Activated CD4-positive, alpha-beta T cell treated with anti-CD3 and anti-CD28 coated beads for 36 hours (primary cell): ENCODE measurements at places on chromosomes 12 and 14.

DNA sequence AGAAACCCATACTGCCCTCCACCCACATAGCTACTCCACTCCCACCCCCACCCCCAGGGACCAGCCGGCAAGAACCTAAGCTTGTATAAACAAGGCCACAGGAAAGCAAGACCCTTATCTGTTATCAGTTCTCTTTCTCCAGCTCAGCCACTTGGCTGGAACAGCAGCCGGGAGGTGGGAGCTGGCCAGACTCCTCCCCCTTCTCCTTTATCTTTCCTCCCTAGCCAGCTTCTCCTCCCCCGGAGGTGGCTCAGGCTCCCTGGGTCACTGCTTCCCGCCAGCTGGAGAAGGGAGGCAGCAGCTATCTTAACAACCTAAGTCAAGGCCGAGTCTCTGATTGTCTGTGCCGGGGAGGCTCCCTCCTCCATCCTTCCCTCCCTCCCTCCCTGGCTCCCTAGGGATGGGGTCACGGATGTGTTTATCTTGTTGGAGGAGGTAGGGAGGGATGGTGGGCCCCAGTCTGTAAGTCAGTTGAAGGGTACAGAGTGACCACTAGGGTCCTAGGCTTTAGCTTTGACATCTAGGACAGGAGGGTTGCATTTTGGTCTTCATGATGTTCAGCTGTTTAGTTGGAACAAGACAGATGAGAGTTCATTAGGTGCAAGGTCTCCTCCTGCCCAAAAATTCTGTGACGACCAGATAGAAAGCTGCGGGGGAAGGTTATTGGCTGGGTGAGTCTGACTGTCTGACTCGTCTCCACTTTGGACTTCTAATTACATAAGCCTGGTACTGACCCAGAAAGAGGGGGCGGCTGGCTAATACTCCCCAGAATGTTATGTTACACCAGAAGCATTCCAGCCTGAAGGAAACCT lies 29.7 kb downstream of the ZFP36L1 start:
- no peak for DNase-seq

DNA sequence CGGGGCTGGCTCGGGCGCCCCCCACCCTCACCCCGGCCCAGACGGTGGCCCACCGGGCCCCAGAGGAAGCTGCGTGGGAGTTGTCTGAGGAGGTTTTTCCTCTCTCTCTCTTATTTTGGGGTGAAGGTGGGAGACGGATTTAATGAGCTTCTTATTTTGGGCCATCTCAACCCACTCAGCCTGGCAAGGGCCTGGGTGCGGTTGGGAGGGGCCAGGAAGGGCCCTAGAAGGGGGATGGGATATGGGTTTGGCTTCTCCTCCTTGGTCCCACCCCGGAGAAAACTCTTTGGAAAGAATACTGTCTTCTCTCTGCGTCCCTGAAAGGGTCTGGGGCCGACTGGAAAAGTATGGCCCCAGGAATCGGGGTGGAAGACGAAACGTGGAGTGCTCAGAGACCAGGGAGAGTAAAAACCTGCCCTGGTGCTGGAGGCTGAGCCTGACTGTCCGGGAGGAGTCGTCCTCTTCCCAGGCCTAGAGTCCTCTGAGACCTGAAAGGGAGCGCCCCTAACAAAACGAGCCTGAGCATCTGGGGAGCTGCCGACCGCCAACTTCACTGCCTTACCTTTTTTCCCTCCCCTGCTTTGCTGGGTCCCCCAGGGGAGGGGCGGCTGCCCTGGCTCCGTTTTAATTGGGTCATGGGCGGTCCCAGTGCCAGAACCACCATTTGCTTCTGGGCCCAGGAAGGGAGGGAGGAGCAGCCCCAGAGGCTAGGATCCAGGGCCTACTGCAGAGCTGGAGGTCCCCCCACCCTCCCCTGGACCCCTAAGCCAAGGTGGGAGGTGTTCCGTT lies 1.6 kb downstream of the MMP14 start:
- DNase-seq = no peak

DNA sequence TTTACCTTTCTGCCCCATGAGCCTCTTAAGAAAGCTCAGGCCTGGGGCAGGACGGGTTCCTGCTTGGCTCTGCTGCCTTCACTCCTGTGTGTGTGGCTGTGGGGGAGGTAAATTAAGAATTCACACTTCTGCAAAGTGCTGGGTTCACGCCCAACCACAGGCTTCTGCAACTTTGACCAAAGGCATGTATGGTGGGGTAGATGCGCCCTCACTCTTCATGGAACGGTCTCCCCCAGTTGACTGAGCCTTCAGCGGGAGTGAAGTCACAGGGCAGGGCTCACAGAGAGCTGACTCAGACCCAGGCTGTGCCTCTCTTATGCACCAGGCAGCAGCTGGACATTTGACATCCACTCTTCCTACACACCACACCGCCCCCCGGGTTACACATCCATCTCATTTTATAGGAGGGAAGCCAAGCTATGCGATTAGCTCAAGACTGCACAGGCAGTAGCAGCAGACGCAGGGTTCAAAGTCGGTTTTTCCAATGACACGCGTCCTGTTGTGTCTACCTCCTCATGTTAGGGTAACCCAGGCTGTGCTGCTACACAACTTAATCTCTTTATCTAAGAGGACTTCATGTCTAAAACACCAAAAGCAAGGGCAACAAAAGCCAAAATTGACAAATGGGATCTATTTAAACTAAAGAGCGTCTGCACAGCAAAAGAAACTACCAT lies 15.4 kb upstream of the BCL11B start:
- no peak for DNase-seq

GRCh38 chr12:69359531-69360347 lies at the start of gene YEATS4:
Gene YEATS4 (plus strand): TSS chr12:69359743. CDS start chr12:69359973, 230 bp downstream.
- DNase-seq = peak; percentile 92

- DNase-seq = no peak
These were observed 233.3 kb upstream of the FLRT2 start for GRCh38 chr14:85296456-85297210.

- DNase-seq = no peak
These were observed 238.6 kb upstream of the DDHD1 start for GRCh38 chr14:53391631-53392285.

- DNase-seq = no peak
These were observed 676 bp downstream of the SERPINA3 start for GRCh38 chr14:94612580-94613554.

- no peak for DNase-seq
These were observed 13.9 kb upstream of the KRT86 start for GRCh38 chr12:52260361-52261207.

GRCh38 chr12:42716491-42716891 lies 126.9 kb upstream of the PRICKLE1 start:
- DNase-seq = no peak

DNA sequence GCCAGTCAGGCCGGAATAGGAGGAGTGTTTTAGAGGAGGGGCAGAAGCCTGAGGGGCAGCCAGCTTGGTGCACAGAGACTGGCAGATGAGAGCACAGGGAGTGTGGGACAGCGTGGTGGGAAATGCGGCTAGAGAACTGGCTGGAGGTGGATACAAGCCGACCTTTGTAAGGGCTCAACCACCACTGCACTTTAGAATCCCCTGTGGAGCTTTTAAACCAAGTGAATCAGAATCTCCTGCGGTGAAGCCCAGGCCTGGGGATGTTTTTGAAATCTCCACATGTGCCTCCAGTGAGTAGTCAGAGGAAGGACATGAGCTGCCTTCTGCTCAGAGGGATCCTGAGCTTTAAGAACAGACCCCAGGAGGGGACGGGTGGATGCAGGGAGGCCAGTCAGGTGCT lies 10.9 kb upstream of the PCED1B start:
- DNase-seq = no peak

DNA sequence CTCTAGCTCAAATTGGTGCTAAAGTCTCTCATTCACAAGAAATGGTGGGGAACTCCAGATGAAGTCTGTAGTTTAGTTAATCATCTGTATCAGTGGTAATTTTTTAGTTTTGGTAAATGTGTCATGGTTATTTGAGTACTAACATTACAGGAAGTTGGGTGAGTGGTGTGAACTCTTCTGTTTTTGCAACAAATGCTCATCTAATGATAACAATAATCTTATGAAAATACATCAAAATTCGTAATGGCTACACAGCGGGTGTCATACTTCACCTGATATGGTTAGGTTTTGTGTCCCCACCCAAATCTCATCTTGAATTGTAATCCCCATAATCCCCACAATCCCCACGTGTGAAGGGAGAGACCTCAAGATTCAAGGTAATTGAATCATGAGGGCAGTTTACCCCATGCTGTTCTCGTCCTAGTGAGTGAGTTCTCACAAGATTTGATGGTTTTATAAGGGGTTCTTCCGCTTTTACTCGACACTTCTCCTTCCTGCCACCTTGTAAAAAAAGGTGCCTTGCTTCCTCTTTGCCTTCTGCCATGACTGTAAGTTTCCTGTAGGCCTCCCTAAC lies 209.3 kb upstream of the FOXN3 start:
- peak; percentile 41 for DNase-seq

DNA sequence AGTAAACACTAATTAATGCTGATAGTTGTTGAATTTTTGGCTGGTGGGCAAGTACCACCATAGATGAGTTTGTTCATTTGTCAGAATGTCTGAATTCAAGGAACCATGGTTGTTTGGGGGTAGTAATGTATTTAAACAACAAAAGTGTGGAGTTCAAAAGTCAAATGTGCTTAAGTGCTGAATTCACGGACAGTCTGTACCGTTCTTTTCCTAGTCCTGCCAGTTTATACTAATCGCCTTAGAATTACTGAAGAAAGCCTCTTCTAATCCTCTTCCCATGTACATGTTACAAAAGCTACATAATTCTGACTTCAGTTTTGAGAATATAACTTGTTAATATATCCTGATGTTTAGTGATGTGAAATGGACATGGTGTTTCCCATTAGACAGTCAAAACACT lies 2.7 kb downstream of the NAA25 start:
- DNase-seq = no peak

- no peak for DNase-seq
These were observed 16.0 kb downstream of the PROX2 start for GRCh38 chr14:74859757-74860552.

DNA sequence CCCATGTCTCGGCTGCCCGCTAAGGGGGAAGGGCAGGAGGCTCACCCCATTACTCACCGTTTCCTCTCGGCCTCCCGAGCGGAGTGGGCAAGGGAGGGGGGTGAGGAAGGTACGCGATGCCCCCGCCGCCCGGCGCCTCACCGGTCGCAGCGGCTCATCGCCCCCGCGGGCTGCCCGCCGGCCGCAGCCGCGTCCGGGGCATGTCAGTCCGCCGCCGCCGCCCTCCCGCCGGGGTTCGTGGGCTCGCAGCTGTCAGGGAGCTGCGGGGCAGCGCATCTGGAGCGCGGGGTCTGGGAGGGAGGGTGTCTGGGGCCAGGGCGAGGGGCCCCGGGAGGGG lies 461 bp downstream of the SLC8A3 start:
- DNase-seq = peak; percentile 60

- no peak for DNase-seq
These were observed 176.8 kb downstream of the APAF1 start for GRCh38 chr12:98821866-98822265.

DNA sequence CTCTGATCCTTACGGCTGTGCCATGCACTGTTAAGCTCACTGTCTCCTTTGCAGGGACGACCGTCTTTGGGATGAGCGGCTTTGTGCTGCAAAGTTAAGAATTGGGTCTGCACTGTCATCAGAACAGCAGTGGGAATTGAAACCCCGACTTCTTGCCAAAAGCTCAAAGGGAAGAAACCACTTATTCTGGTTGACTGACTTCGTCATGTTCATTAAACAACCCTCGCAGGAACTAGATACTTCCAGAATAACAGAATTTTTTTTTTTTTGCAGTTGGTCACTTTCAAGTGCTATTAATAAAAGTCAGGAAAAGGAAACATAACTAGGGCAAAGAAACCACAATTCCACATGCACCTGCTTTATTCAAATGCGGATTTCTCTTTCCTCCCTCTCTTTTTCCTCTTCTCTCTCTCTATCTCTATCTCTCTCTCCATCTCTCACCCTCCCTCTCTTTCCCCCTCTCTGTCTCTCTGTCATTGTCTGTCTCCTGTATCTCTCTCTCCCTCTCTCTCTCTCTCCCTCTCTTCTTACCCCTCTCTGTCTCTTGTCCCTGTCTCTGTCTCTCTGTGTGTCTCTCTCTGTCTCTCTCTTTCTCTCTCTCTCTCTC lies 12.3 kb upstream of the GLT1D1 start:
- DNase-seq = no peak

- DNase-seq = no peak
These were observed 112.3 kb upstream of the NCOR2 start for GRCh38 chr12:124679533-124680371.

GRCh38 chr12:24814379-24815113 lies 134.4 kb downstream of the BCAT1 start:
- DNase-seq = no peak

- no peak for DNase-seq
These were observed 33.9 kb upstream of the SLC38A2 start for GRCh38 chr12:46406352-46407027.

GRCh38 chr12:38772437-38772836 lies 133.0 kb downstream of the CPNE8 start:
- DNase-seq = no peak

- DNase-seq = no peak
These were observed 1108.6 kb downstream of the LRFN5 start for GRCh38 chr14:42715316-42715715.

DNA sequence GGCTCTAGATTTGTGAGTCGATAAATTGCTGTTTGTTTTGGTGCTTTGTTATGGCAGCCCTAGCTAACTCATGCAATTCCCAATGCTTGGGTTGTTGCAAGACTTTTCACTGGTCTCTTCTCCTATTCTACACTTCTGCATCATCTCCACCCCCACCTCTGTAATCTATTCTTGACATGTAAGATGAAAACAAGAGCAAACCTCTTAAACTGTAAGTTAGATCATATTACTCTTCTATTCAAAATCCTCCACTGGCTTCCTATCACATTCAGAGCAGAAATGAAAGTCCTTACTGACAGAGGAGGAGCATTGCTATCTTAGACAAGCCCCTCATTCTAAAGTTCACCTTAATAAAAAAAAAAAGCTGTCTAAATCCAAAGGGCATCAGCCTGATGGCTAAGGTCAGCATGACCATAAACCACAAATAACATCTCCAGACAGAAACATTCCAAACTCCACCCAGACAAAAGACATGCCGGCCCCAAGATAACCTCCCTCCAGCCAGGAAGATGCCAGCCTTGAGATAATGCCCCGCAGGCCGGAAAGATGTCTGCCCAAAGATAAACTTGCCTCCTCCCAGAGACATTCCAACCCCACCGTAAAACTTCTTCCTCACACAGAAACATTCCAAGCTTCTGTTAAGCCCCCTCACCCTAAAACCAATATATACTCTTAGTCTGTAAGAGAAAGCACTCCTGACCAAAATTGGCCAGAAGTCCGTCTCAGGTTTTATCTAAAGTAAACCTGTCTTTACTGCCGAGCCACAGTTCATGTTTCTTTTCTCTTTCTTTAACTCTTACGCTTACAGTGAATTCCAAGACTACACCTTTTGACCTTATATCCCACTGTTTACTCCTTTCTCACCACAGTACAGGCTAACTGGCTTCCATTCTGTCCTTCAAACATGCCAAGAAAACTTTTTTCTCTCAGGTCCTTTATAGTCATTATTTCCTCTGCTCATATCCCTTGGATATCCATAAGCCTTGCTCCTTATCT lies 308.9 kb downstream of the KCNH5 start:
- DNase-seq = no peak

GRCh38 chr14:101022121-101022520 lies 118.6 kb upstream of the RTL1 start:
- DNase-seq = no peak

- no peak for DNase-seq
These were observed 125.4 kb upstream of the PLEKHA5 start for GRCh38 chr12:19003987-19004619.

GRCh38 chr12:26299751-26300150 lies 104.4 kb downstream of the SSPN start:
- DNase-seq = no peak

- no peak for DNase-seq
These were observed 609.5 kb downstream of the AACS start for GRCh38 chr12:125674554-125675338.

GRCh38 chr14:70934502-70935134 lies 27.4 kb downstream of the PCNX1 start:
- peak; percentile 36 for DNase-seq
